ENCODE measurements at places on chromosomes 1 and 21.
A peak's percentile ranks its signal among the peaks of the same experiment; 100 is the strongest.

- no peaks in the 10 kb centered on the region for H3K27me3 ChIP-seq
- H3K4me1 ChIP-seq, result peaks cover 42% of the 10 kb centered on the region
- no peak overlapping the region for H3K4me3 ChIP-seq
Measured at GRCh38 chr1:60573726-60574409, 500.3 kb upstream of the C1orf87 start.

DNA sequence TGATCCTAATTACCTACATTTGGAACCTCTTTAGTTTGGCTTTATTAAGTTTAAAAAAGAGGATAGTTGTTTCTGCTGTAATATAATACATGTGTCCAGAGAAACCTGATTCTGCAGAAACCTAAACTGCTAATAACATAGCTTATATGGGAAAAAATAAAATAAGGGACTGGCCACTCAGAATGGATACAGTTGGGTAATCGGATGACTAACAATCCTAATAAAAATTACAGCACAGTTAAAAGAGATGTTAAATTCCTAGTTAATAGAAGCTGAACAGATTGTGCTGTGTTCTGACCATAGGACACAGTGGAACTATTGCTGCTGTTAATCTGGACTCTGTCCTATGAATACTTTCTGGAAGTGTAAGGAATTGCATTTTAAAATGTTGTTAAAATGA lies 16.0 kb downstream of the ARV1 start:
- no peak overlapping the region for H3K4me3 ChIP-seq
- no peaks in the 10 kb centered on the region for H3K27me3 ChIP-seq
- H3K36me3 ChIP-seq, result peaks cover 60% of the 10 kb centered on the region
- no peaks in the 10 kb centered on the region for H3K4me1 ChIP-seq
- DNase-seq, result no peak

GRCh38 chr1:156123356-156124196 lies 9.1 kb downstream of the LMNA start:
- H3K4me1 ChIP-seq, result peaks cover 86% of the 10 kb centered on the region
- peak overlapping the region; percentile 10 for H3K4me3 ChIP-seq
- H3K27me3 ChIP-seq, result no peaks in the 10 kb centered on the region
- peaks cover 59% of the 10 kb centered on the region for H3K36me3 ChIP-seq
- DNase-seq, result peak; percentile 93
- peak overlapping the region; percentile 99 for H3K27ac ChIP-seq

- H3K4me1 ChIP-seq, result no peaks in the 10 kb centered on the region
- no peak overlapping the region for H3K4me3 ChIP-seq
- no peak for DNase-seq
- no peaks in the 10 kb centered on the region for H3K36me3 ChIP-seq
- no peaks in the 10 kb centered on the region for H3K27me3 ChIP-seq
- H3K27ac ChIP-seq, result no peak overlapping the region
Measured at GRCh38 chr1:80645621-80646020, 1155.1 kb upstream of the ADGRL2 start.

GRCh38 chr1:184931566-184931965 lies 42.7 kb downstream of the NIBAN1 start:
- H3K4me3 ChIP-seq, result no peak overlapping the region
- H3K27me3 ChIP-seq, result no peaks in the 10 kb centered on the region
- no peak for DNase-seq
- H3K27ac ChIP-seq, result no peak overlapping the region

DNA sequence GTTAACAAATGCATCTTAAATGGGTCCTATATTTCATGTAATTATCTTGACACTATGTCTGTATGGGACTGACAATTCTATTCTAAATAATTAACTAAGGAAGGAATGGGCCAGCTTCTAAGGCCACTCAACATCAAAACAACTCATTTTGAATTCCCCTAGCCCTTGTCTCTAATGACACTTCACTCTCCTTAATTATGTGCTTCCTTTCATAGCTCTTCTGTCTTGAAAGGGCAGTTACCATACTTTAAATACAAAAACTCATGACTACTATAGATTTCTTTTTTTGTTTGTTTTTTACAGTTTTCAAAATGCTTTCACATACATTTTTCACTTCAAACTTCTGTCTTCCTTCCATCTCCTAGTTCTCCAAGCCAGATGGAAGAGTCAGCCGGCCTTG lies 126.1 kb upstream of the CHODL start:
- H3K4me3 ChIP-seq, result no peak overlapping the region
- H3K36me3 ChIP-seq, result no peaks in the 10 kb centered on the region
- peaks cover 12% of the 10 kb centered on the region for H3K27me3 ChIP-seq
- H3K4me1 ChIP-seq, result no peaks in the 10 kb centered on the region
- no peak overlapping the region for H3K27ac ChIP-seq

- H3K4me1 ChIP-seq, result no peaks in the 10 kb centered on the region
- H3K27ac ChIP-seq, result no peak overlapping the region
- H3K4me3 ChIP-seq, result no peak overlapping the region
- no peaks in the 10 kb centered on the region for H3K27me3 ChIP-seq
Measured at GRCh38 chr1:39295901-39296300, 91.4 kb downstream of the MACF1 start.

DNA sequence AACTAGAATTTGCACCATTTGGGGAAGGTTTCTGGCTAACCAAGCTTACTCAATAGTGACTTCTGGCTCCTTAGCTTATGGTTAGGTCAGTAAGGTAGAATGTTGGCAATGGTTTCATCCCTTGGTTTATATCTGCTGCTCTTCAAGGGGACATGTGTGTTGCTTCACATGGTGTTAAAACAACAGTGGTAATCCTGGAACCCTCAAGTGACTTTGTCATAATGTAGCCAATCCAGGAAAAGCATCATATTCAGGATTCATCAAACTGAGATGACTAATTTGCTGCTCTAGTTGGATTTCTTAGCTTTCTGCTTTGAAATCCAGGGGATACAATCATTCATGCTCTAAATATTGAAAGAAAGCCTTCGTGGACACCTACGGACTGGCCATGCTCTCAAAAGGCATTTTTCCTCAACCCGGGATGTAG lies 108.7 kb downstream of the RGL1 start:
- no peak overlapping the region for H3K27ac ChIP-seq
- no peak for DNase-seq
- no peaks in the 10 kb centered on the region for H3K4me1 ChIP-seq
- no peaks in the 10 kb centered on the region for H3K36me3 ChIP-seq
- H3K27me3 ChIP-seq, result no peaks in the 10 kb centered on the region

DNA sequence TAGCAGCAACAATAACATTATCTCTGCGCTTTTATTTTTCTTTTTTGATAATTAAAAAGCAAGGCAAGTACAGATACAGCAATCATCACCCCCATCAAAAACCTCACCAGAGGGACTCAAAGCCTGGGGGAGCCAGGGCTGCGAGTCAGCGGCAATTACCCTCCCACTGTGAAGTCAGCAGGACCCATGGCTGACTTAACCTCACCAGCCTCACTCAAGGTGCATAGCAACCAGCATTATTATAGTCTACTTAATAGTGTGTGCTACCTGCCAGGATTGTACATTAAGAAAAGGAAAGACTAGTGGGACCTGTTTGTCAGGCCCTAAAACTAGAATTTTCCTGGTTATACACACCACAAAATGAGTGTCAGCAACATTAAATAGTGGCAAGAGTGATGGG lies 28.9 kb upstream of the SERBP1 start:
- no peak overlapping the region for H3K27ac ChIP-seq
- no peaks in the 10 kb centered on the region for H3K36me3 ChIP-seq
- DNase-seq, result no peak
- H3K4me1 ChIP-seq, result no peaks in the 10 kb centered on the region
- H3K27me3 ChIP-seq, result no peaks in the 10 kb centered on the region

GRCh38 chr1:209641832-209642172 lies 10.4 kb downstream of the LAMB3 start:
- H3K4me3 ChIP-seq, result no peak overlapping the region
- DNase-seq, result no peak
- H3K27me3 ChIP-seq, result no peaks in the 10 kb centered on the region
- peak overlapping the region; percentile 94 for H3K27ac ChIP-seq
- H3K4me1 ChIP-seq, result peaks cover 13% of the 10 kb centered on the region

DNA sequence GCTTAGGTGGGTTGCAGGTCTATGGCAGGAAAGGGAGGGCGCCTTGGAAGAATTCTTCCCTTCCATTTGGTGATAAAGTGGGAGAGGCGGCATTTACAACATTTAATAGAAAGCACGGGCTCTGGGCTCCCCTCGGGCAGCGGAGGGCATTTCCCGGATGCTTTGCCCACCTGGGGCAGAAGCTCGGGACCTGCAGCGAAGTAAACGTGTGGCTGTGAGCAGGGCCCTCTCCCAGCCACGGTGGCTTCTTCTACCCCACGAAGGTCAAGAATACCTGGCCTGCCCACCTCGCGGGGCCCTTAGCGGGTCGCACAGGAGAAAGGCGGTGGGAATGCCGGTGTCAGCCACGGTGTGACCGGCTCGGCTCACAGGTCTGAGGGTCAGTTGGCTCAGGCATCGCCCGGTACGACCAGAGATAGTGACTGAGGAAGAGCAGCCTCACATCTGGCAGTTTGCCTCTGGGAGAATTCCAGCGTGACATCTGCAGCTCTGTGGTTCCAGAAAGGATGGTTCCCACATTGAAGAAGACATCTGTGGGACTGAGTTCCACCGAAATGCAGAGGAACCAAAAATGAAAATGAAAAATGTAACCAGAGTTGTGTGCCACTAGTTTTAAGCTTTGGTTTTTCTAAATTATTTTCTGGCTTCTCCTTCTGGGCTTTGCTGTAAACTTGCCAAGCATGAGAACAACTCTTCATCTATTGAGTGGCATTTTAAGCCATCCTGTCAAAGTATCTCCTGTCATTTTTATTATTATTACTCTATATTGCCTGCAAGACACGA lies 720 bp upstream of the F3 start:
- peaks cover 60% of the 10 kb centered on the region for H3K36me3 ChIP-seq
- DNase-seq, result no peak
- H3K27me3 ChIP-seq, result no peaks in the 10 kb centered on the region
- H3K4me3 ChIP-seq, result peak overlapping the region; percentile 90
- peaks cover 32% of the 10 kb centered on the region for H3K4me1 ChIP-seq
- peak overlapping the region; percentile 99 for H3K27ac ChIP-seq

GRCh38 chr1:15346346-15347030 lies 63.2 kb upstream of the EFHD2 start:
- H3K36me3 ChIP-seq, result no peaks in the 10 kb centered on the region
- H3K4me3 ChIP-seq, result no peak overlapping the region
- H3K27me3 ChIP-seq, result no peaks in the 10 kb centered on the region
- DNase-seq, result no peak

DNA sequence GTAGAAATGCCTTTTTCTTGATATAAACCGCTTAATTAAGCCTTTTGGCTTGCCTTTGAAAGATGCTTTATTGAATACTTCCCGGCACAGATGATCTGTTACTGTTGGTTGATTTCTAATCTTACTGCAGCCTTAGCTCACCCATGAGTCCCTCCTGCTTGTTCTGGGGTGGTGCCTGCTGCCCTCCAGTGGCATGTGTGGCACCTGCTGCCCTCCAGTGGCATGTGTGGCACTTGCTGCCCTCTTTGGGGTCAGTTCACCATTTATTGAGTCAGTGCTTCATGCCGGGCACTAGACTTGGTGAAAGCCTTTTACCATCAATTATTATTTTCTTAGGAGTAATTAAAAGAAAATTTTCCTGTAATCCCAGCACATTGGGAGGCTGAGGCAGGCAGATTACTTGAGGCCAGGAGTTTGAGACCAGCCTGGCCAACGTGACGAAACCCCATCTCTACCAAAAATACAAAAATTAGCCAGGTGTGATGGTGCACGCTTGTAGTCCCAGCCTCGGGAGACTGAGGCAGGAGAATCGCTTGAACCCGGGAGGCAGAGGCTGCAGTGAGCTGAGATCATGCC lies 54.3 kb downstream of the ADARB1 start:
- peak overlapping the region; percentile 88 for H3K27ac ChIP-seq
- H3K4me1 ChIP-seq, result peaks cover 31% of the 10 kb centered on the region
- DNase-seq, result no peak
- peaks cover 2% of the 10 kb centered on the region for H3K36me3 ChIP-seq

GRCh38 chr1:179034720-179035119 lies 9.0 kb downstream of the FAM20B start:
- H3K36me3 ChIP-seq, result no peaks in the 10 kb centered on the region
- H3K4me3 ChIP-seq, result no peak overlapping the region
- H3K27ac ChIP-seq, result no peak overlapping the region
- H3K27me3 ChIP-seq, result no peaks in the 10 kb centered on the region

All from RWPE2 (cell line).